ENCODE measurements at places on chromosomes 5 and 9. TPM values are rescaled to one million over a fixed set of nuclear protein-coding genes. Genes with fewer than 3 reads are reported as not detected.
A peak's percentile ranks its signal among the peaks of the same experiment; 100 is the strongest.

GRCh38 chr5:71483355-71483754 lies 27.9 kb downstream of the BDP1 start:
- DNase-seq: no peak

DNA sequence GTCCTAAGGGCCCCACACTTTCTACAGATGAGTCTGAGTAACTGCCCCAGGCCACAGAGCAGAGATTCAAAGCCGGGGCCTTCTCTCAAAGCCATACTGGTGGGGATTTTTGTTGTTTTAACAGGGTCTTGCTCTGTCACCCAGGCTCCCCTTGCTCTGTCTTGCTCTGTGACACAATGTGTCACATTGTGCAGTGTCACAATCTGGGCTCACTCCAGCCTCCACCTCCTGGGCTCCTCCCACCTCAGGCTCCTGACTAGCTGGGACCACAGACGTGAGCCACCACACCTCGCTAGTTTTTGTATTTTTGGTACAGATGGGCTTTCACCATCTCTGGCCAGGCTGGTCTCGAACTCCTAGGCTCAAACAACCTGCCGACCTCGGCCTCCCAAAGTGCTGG lies 8.6 kb downstream of the AGPAT2 start:
- DNase-seq: no peak

DNA sequence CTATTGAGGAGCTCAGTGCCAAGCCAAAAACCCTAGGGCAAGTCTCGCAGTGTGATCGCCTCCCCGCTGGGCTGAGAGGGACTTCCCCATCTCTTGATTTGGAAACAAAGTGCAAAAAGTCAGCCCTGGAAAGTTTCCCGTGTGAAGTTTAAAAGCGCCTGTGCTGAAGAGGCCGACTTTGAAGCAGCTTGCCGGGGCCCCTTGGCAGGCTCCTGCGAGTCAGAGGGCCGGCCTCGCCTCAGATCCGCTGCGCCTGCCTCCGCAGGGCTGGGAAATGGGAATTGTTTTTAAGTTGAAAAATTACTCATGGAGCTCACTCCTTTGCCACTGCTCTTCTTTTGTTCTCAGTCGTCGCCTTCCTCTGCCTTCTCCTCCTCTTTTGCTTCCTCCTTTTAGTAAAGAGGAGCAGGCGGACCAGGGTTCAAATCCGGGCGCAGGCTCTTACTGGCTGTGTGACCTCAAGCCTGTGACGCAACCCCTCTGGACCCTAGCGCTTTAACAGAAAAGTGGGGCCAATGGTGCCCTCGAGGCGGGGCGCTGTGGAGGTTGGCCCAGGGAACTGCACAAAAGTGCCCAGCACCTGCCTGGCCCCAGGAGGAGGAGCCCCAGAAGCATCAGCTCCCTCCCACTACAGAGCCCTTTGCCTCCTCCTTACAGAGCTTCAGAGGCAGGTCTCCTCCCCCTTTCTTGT lies 14.7 kb upstream of the LHX2 start:
- DNase-seq: peak; percentile 49

- no peak for DNase-seq
Observed at GRCh38 chr9:2465921-2466460, 155.6 kb upstream of the VLDLR start.

- DNase-seq: no peak
Observed at GRCh38 chr5:71834601-71835000, 115.5 kb downstream of the CARTPT start.

DNA sequence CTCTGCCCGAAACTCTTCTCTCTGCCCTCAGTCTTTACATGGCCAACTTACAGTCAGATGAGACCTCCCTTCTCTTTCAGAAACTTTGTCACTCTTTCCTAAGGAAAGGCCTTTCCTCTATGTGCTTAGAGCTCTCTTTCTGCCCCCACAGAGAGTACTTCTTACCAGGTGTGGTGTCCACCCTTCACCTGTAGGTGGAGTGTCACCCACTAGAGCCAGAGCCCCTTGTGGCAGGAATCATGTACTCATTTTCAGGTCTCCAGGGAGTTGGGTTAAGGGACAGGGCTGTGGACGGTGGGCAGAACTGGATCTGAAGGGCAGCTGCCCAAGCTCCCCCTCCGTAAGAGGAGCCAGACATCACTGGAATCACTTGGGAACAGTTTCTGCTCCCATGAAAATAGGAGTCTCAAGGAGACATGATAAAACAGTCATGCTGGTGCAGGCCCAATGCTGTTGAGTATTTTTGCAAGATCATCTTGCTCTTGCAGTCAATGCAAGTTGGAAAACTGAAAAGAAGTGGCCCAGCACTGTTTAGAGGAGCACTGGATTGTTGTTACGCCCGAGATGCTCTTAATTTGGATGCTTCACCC lies 436.7 kb downstream of the ZSWIM6 start:
- peak; percentile 87 for DNase-seq

DNA sequence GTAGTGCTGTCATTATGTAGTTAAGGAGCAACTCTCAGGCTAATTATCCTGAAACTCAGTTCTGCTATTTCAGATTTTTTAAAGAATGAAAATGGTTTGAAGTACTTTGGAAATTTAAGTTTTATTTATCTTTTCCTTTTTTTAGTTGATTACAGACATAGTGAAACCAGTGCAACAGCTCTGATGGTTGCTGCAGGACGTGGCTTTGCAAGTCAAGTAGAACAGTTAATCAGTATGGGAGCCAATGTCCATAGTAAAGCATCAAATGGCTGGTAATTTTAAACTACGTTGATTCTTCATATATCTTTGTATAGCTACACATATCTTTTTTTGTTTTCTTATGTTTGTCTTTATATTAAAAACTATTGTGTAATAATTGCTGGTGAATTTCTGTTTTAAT lies 34.9 kb downstream of the YTHDC2 start:
- no peak for DNase-seq

DNA sequence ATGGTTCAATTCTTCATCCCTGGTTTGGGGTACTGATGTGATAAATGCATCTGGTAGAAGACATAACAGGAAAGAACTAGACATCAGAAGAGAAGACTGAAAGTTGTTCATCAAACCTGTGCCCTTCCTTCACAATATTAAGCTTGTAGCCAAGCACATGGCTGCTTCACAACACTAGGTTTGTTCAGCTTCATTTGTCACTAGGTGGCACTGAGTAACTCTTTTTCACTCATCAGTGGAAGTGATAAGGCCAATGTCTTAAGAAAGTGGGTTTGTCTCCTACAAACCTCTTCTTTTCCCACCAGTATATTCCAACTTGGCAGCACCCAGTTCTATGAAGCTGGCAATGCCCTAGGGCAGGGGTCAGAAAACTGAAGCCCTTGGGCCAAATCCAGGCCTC lies 26.9 kb downstream of the ZNF484 start:
- DNase-seq: no peak

DNA sequence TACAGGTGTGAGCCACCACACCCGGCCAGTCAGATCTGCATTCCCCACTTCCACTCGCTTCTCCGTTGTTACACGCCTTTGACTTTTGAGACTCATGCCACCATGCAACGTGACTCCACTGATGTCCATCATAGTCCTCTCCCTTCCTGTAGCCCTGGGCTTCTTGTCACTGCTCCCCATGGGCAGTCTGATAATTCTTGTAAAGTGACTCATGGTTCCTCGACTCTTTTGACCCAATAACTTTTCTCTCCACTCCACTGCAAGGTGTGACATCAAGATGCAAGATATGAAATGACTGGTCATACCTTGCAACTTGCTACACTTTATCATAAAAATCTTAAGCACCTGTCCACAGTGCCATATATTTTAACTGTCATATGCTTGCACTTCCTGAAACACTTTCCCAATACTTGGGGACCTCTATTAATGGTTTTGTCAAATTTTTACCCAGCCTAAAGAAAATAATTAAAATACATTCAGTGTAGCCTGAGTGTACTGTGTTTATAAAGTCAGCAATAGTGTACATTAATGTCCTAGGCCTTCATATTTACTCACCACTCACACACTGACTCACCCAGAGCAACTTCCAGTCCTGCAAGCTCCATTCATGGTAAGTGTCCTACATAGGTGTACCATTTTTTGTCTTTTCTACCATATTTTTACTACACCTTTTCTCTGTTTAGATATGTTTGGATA lies 18.6 kb upstream of the ANKRD18A start:
- no peak for DNase-seq

- no peak for DNase-seq
Observed at GRCh38 chr9:128084746-128085145, 16.7 kb downstream of the SLC25A25 start.

DNA sequence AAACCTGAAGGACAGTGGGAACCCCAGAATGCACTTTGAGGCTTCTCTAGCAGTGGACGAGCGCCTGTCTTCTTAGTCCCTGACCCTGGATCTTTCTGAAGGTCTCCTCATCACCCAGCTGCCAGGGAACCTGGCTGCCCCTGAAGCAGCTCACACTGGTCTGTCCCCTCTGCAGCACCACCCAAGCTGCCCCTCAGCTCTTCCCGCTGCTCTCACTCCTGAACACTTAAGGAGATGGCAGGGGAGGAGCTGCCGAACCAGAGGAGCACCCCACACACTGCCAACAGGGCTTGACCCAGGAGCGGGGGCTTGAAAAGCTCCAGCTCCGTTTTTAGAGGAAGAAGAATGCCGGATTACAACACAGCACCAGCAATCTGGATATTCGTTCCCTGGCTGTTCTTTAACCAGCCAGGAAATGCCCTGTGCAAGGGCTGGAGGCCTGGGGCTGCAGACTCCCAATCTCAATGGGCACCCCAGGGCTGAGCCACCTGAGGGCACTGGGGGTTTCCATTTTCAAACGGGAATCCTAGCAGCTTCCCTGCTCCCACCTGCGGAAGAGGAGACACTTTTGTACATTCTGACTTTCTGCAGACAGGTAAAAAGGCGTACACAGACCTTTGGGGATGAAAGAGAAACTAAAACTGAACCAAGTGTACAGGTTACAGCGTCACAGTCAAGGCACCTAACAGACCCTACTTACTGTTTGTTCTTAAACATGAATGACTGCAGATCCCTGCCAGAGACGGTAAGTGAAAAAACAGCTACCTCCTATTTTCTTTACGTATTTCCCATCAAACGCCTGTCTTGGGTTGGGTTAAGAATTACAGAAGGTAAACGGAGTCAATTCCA lies 36.3 kb downstream of the GOLM1 start:
- DNase-seq: no peak

DNA sequence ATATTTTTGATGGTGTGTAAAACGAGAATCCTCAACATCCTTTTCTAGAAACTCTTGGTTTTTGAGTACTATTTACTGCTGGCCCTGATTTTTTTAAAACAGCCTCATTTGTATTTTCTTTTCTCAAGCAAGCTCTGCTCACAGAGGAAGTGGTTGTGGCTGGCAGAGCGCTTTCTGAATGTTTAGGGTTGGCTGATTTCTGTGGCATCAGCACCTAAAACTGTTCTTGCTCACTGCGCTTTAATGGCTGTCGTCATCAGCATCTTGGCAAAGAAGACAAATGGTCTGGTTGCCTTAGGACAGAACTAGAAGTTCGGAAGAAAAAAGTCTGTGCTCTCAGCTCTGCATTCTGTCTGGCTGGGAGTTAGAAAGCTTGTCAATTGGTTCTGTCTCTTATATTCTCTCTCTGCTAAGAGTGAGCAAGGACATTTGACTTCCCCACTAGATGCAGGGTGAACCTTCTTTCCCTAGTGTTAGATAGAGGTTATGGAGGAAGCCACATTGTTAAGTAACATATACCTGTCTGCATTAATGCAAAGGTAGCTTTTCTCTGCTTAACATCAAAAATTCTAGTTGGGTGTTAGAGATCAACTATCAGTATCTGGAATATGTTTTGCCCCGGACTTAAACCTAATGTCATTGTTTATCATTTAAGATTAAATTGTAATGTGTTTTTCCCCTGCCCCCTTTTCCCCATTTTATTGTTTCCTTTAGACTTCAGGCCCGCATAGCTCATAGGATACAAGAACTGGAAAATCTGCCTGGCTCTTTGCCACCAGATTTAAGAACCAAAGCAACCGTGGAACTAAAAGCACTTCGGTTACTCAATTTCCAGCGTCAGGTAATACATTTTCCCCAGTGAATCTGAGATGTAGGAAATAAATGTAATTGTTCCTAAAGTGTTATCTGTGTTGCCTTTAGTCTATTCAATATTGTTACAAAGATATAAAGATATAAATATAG lies 39.0 kb downstream of the SMARCA2 start:
- no peak for DNase-seq

- DNase-seq: no peak
Observed at GRCh38 chr5:6914347-6914746, 201.1 kb downstream of the TENT4A start.

- DNase-seq: peak; percentile 34
Observed at GRCh38 chr5:41835645-41836044, 34.6 kb downstream of the OXCT1 start.

DNA sequence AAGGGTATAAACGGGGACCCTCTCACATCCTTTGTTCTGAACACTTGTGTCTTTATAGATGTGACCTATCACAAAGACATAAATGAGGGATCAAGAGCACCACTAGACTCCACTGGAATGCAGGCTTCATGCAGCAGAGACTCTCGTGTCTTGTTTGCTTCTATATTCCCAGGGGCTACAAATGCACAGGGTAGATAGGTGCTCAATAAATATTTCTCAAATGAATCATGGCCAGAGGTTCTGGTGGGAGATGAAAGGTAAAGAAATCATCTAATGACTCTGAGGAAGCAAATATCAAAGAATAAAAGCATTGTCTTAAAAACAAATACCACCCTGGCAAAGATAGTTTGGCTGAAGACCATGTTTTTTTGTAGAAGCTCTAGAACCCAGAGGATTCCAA lies 6.6 kb downstream of the SLC36A3 start:
- DNase-seq: no peak

GRCh38 chr9:123480791-123481190 lies 124.8 kb downstream of the CRB2 start:
- DNase-seq: no peak

OR1Q1 gene
- not detected for total RNA-seq

FBP2 gene
- not detected for total RNA-seq

MTX3 gene
- 24.1 TPM for total RNA-seq

TSSK1B gene
- total RNA-seq: not detected

FOXD4L5 gene
- not detected for total RNA-seq

TTC16 gene
- not detected for total RNA-seq

RAB14 gene
- 35.7 TPM for total RNA-seq

MELK gene
- 40.1 TPM for total RNA-seq

ROPN1L gene
- 0.37 TPM for total RNA-seq

All from H9 (cell line).